ENCODE measurements at places on chromosomes 5 and 9.

DNA sequence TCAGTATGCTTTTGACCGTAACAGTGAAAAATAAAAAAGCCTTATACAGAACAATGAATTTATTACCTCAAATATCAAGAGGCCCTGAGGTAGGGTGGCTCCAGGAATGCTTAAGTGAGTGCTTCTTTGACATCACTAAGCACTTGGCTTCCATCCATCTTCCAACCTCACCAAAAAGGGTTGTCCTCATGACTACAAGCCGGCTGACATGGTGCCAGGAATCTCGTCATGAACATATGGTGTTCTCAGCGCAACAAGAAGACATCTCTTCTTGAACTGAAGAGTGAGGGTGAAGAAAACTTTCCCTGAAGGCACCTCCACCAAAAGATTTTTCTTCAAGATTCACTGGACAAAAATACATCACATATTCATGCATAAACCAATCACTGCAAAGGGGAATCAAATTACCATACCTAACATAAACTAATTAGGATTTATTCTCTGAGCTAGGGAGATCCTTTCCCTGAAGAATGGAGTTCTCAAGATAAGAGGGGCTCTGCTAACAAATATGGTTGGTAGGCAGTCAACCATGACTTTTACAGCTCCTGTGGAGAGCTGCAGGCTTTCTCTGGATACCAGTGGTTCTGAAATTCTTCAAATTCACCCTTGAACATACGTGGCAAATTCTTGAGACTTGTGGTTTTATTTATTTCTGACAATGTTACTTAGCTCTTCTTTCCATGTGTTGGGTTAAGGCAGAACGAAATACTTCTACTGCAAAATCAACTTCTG is 49.5 kb downstream of the AGXT2 start:
- no peak for DNase-seq

GRCh38 chr5:125833398-125833797 is 589.8 kb upstream of the GRAMD2B start:
- DNase-seq: no peak

- no peak for DNase-seq
Observed at GRCh38 chr9:100064872-100065581, 33.8 kb downstream of the ERP44 start.

- DNase-seq: peak; percentile 55
Observed at GRCh38 chr5:54719384-54720283, 202.1 kb downstream of the SNX18 start.

DNA sequence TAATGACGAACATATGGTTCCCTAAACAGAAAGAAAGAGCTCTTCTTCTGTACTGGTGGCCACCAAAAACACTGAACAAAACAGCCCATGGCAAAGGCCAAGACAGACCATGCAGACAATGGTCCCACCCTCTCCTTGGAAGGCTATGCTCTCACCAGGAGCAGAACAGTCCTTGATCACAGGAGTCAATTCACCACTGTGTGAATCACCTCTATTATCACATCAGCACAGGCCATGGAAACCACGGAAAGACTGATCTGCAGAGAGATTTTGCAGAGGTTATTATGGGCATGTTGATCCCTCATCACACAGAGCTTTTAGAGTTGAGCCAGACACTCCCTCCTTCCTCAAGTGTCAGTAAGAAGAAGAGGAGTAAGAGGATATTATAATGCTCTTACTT is 134.0 kb upstream of the RASEF start:
- no peak for DNase-seq

DNA sequence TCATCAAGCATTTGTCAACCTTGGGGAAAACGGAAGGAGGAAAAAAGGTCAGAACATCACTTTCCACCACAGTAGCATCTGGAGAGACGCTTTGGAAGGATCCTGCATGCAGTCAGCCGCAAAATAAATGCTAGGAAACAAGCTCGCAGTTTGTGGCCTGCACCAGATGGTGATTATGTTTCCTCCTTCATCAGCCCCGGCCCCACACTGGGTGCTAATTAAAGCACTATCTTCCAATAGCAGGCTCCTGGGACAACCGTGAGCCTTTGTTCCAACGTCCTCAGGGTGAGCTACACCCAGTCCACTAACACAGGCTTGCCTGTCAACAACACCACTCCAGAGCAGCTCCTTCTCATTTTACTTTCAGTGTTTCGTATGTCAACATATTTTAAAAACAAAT is 64.0 kb downstream of the RNF130 start:
- DNase-seq: no peak

GRCh38 chr5:134086225-134086942 is 28.1 kb upstream of the TCF7 start:
- DNase-seq: no peak

DNA sequence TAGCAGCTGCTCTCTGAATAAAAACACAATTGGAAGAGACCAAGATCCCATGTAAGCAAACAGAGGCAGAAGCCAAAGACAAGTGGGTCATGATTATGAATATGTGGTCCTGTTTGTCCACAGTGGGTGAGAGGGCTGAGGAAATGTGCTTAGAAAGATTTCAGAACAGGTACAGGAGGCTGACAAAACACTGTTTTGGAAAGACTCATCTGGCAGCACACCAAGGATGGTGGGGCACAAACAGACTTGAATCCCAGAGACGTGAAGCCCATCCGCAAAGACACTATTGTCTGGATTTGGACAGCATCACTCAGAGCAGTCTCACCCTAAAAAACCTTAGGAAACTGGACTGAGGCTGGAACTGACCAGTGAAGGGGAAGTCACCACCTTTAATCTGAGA is 85.0 kb downstream of the ADRB2 start:
- no peak for DNase-seq

- no peak for DNase-seq
Observed at GRCh38 chr5:168583742-168584482, 4.7 kb upstream of the PANK3 start.

GRCh38 chr9:121107029-121107428 is 32.3 kb downstream of the CNTRL start:
- DNase-seq: no peak

- DNase-seq: no peak
Observed at GRCh38 chr9:127446713-127447415, 4.3 kb downstream of the RPL12 start.

DNA sequence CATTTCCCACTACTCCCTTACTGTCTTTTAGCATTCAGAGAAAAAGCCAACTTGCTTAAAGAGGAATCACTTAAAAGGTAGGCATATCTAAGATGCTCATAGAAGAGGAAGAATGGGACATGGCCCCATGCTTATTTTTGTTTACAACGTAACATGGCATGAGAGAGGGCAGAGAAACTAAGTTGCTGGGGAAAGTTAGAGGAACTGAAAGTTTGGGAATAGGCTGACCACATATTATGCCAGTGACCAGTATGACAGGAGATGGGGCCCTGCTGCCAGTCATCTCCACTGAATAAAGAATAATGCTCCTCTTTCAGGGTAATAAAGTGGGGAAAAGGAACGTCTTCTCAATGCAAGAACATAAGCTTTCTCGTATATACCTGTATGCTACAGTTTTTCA is 1.9 kb downstream of the PLPP6 start:
- DNase-seq: no peak

- DNase-seq: no peak
Observed at GRCh38 chr9:80839821-80840675, 849.3 kb downstream of the TLE1 start.

DNA sequence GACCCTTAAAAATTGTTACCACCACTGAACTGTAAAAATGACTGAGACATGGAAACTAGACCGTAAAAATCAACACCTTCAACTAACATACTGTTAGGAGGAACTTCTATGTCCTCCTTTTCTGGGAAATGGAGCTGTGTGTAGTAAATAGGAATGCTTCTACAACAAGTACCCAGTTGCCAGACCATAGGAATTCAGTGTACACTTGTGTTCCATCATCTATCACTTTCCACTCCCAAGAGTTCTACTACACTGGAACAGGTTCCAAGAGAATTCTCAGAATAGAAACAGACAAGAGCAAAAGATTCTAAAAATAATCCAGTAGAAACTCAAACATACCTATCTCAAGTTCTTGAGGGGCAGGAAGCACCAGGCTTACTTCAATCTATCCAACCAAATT is 23.6 kb downstream of the UBAP2 start:
- DNase-seq: no peak

GRCh38 chr9:137114220-137114612 is 317 bp downstream of the DPP7 start:
- no peak for DNase-seq

GRCh38 chr5:81161012-81161601 is 72.0 kb upstream of the CKMT2 start:
- DNase-seq: no peak

DNA sequence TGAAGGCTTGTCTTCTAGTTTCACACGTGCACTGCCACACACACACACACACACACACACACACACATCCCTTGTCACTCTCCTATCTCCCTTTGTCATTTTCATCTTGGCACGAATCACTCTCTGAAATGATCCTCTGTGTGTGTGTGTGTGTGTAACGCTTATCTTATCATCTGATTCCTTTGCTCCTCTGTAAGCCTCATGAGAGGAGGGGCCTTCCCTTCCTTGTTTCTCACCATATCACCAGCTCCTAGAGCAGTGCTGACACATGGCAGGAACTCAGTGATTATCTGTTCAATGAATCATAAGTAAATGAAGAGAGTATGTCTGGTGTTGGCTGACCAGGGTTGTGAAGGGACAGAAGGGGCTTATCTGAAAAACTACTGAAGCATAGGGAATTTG is 53.3 kb downstream of the PDE4D start:
- no peak for DNase-seq

- DNase-seq: no peak
Observed at GRCh38 chr5:157214861-157215513, 34.3 kb downstream of the ITK start.

- no peak for DNase-seq
Observed at GRCh38 chr5:130710596-130710995, 454.5 kb downstream of the HINT1 start.

DNA sequence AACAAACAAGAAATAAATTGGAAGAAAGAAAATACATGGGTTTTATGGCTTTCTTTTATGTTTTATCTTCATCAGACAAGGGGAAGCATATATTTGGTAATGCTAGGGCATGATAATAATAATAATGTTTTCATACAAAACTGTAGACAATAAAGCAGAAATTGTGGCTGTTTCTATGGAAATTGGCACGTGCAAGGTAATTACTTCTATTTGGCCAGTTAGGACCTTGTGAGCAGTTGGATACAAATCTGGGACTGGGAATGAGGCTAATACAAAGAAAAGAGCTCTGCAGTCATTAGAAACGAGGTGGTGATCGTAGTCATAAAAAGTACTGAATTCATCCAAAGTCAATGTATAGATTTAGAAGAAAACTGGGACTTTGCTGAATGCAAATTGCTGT is 233.6 kb downstream of the EFNA5 start:
- DNase-seq: no peak

GRCh38 chr5:172740428-172741205 is 30.4 kb downstream of the DUSP1 start:
- DNase-seq: peak; percentile 82

DNA sequence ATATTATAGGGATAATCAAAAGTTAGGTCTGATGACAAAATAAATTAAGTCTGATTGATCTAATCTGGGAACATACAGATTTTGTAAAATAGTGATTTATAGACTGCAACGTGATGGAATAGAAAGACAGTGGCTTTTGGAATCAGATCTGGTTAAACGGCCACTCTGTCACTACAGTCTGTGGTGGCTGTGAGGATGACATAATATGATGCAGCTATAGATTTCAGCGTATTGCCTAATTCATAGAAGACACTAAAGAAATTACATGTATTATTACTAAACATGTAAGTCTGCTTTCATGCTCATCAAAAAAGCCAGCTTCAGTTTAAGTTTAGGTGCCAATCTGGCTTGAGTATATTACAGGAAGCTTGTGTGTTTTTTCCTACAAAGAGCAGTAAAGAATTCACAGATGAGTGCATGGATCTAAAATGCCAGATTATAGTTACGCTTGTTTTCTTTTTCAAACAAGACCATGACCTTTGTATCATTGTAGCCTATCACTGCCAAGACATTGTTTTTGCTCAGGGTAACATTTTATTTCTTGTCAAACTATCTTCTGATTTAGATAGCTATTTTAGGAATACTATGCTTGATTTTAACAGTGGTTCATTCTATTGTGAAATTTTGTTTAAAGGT is 25.7 kb downstream of the CPEB4 start:
- DNase-seq: no peak

DNA sequence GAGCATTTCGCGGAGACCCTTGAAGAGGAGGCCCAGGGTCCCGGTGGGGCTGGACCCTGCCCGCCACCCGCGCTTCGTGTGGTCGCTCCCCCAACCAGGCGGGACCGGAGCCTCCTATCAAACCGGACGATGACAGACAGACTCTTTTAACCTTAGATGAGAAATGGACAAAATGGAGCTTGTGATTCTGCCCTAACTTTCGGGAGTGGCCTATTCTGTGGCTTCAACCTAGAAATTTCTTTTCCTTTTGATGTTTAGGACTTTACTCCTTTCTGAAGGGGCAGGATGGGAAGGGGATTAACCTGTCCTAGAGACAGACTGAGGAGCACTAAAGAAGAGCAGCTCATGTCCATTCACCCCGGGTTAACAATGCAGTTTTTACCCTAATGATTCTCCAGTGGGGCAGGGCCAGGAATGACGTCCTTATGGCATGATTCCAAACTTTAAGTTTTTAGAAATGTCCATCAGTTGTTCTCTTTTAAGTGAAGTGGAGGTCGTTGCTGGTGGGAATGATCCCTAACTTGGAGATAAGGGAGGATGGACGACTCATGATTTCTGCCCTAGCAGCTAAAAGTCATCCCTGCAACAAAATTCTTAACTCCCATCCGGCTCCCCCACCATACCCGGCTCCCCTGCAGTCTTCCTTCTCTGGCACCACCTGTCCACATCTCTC is 1.0 kb downstream of the NIPSNAP3A start:
- DNase-seq: no peak

DNA sequence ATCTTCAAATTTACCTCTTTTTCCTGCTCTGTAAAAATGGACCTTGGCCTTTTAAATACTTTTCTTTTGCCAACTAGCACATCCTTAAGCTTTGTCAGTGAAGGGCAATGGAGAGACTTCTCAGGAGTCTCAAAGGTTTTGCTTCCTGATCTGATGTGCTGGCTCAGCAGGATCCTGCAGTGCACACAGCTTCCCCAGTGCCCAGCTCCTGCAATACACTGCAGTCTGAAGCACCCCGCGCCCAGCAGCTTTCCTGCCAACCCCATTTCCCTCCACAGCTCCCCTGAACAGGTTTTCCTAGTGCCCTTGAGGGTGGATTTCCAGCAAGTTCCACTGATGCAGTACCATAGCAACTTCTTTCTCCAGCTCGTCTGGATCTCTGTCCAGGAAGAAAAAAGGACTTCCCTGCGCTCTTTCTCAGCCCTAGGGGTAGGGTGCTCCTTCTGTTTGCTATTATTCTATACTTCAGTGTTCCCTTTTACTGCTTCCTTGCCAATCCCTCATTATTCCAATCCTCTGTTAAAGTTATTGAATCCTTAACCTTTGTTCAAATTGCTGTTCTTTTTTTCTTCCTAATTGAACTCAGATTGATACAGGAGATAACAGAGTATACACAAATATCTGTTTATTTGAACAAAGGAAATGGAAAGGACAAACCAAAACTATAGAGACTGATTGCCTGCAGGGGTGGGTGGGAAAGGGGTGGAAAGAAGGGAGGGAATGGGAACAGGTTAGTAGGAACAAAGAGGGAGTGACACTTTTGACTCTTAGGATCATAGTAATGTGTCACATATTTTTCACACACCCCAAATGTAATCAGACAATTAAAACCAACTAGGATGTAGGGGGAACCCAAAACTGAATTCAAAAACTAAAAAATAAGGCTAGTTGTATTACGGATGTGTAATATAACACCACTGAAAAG is 8.5 kb downstream of the SNAPC3 start:
- no peak for DNase-seq
